Brain pericyte (primary cell): ENCODE measurements at places on chromosomes 5 and 9.

DNA sequence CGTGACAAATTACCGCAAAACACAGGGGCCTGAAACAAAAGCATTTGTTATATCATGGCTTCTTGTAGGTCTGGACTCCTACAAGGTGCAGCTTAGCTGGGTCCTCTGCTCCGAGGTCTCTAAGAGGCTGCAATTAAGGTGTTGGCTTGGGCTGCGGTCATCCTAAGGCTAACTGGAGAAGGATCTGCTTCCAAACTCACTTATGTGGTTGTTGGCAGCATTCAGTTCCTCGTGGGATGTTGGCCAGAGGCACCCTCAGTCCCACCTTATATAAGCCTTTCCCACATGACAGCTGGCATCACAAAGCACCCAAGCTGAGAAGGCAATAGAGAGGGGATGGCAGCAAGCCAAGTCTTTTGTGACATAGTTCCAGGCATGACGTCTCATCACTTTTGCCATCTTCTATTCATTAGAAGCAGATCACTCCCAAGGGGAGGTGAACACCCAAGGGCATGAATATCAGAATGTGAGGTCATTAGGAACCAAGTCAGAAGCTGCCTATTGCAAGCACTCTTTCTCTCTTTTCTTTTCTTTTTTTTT lies 47.9 kb upstream of the ZBTB43 start:
- DNase-seq: no peak

DNA sequence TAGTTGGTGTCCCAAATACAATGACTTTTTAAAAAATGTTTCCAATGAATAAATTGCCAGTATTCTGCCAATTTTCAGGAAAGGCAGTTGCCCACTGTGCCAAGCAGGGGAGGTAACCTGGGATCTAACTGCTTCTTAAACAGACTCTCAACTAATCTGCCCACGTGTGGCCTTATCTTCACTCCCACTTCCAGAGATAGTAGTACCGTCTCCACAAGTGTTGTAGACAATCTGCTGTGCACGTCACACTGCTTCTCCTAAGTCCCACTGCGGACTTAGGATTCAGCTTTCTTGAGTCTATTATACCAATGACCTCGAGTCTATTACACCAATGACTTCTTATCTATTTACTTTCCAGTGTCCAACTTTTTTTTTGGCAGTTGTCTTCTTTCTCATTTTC lies 21.2 kb downstream of the POU4F3 start:
- no peak for DNase-seq

- no peak for DNase-seq
Observed at GRCh38 chr9:77876590-77876989, 155.0 kb downstream of the GNAQ start.

DNA sequence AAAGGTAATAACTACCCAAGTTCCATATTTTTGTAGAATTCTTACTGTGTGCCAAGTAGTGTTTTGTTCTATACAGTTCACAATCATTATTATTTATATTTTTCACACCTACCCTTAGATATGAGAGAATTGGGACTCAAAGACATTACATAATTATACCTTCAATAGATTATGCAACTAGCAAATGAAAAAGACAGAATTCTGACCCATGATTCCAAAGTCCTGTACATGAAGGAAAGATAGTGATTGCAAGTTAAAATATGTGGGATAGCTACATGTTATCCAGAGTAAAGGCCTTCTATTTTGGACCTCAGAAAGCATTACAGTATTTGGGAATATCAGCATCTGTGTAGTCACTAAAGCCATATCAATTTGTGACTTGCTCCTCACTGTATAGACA lies 581.0 kb downstream of the ELAVL2 start:
- DNase-seq: no peak

DNA sequence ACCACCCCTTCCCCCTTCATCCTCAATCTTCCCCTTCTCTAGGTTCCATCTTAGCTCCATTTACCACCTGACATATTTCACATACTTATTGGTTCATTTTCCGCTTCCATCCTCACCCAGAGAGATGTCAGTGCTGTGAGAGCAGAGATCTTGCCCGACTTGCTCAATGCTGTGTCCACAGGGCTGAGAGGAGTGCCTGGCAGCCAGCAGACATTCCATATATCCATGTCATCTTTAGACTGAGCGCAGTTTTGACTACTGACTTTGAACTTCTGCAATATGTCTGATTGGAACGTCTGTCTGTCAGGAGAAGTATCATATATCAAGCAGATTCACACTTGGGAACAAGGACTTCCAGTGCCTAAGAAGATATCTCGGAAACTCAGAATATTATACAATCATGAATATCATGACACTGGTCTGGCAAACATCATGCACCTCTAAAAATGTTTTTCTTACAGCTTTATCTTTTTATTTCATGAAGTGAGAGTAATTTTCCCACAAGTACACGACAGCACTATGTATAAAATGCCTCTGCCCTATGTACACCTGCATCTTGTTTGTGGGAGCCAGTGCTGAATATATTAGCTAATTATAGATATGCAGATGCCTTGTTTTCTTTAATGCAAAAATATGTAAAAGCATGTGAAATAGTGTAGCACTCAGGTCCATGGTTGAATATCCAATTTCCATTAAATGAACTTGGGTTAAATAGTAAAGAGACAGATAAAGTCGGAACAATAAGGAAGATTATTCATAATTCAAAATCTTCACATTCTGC lies 454.0 kb upstream of the DAP start:
- no peak for DNase-seq

- no peak for DNase-seq
Observed at GRCh38 chr9:104412238-104412637, 91.8 kb upstream of the OR13F1 start.

DNA sequence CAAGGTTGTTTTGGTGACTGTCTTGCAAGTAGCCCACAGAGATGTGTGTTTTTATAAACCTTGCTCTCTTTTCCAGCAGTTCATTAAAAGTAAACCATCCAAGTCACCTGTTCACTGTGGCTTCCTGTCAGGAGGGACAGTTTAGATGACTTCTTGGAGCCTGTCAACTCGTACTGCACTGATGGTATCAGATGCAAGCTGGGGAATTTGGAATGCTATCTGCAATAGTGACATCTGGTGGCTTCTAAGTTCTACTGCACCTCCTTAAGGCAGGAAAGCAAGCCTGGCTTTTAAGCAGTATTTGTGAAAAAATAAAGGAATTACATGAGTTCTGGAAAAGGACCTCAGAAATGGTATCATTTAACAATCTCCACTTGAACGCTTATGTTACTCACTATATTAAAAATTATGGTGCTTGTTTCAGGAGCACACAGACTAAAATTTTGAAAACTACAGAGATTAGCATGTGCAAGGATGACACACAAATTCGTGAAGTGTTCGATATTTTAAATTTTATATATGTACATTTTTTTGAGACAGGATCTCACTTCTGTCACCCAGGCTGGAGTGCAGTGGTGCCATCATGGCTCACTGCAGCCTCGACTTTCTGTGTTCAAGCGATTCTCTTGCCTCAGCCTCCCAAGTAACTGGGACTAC lies 164.0 kb downstream of the TTC39B start:
- no peak for DNase-seq

- no peak for DNase-seq
Observed at GRCh38 chr9:125750627-125751011, 3.4 kb downstream of the PBX3 start.

DNA sequence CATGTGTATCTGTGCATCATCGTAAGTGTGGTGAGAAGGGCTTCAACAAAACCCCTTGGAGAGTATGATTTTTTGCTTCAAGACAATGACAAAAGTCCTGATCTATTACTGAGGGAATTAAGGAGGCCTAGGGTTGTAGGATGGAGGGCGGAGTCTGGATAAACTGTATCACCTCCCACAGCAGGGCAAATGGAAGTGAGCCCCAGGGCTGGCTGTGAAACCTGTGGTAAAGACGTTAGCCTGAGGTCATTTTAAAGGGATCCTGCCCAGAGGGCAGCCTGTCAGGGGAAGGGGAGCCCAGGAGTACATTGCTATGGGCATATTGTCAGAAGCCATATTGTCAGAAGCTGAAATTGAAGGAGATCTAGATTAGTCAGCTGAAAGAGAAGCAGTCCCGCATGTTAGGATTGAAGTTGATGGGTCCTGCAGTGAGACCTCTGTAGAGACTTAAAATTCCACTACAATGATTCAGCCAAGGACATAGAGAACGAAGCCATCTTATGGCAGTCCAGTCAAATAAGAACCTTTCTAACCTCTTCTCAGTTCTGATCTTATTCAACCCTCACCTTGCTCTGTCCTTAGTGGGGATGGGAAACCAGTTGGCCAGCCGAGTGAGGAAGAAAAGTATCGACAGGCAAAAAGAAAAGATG lies 26.9 kb downstream of the ADGRV1 start:
- no peak for DNase-seq

DNA sequence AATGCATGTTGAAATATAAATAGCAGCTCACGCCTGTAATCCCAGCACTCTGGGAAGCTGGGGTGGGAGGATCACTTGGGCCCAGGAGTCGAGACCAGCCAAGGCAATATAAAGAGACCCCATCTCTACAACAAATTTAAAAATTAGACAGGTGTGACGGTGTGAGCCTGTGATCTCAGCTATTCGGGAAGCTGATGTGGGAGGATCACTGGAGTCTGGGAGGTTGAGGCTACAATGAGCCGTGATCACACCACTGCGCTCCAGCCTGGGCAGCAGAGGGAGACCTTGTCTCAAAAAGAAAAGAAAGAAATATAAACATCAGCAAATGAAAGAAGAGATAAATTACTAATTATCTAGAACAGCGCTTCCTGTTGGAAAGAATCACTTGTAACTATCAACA lies 105.0 kb downstream of the MAPKAP1 start:
- no peak for DNase-seq

- DNase-seq: no peak
Observed at GRCh38 chr9:116937361-116937760, 250.3 kb downstream of the TRIM32 start.

- no peak for DNase-seq
Observed at GRCh38 chr9:108109927-108110690, 620.5 kb upstream of the KLF4 start.
